ENCODE measurements at places on chromosomes 6 and 20.

DNA sequence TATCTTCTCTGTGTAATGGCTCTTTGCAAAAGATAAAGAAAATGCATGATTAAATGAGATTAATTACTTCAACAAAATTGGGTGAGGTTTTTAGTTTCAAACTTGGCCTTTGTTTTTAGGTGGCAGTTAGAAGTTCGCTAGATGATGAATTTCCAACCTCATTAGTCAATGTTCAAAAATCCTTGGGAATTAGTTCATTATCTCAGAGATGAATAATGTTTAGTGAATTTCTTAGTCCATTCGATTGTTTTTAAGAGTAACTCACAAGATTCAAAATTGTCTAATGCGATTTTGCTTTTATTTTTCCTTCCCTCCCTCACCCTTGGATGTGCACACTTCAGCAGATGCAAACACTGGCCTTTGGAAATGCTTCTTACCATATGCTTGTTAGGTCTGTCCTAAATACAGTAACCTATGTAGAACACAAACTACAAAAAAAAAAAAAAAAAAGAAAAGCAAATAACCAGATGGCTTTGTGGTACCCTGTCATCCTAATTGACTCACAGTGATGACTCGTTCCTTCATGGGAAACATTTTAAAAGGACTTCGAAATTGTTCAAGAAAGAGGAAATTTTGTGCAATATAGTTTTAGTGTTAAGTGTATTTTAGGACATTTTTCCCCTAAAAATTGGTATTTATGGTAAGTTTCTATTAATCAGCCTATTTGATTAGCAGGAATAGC, 66.7 kb downstream of the FAM229B start:
- DNase-seq: no peak

DNA sequence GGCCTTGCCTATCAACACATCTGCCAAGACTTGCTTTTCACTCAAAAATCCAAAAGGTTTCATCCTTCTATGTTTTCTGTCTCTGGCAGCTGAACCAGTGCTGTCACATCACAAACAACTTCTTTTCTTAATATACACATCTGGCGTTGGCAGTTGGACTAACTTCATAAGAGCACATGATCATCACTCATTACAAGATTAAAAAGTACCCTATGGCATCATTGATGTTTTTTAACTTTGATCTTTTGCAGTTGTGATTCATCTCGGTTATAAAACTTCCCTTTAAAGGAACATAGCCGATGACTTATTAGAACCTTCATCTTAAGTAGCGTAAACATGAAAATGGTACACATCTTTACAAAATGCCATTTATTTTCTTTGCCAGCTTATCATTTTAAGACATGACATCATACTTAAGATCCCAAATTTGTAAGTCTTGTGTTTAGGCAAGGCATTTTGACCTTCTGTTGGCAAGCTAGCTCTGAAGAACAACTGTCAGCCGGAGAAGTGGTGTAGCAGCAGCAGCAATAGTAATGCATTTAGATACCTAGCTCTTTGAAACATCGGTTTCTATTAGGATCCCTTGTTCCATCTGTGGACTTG, 64.2 kb upstream of the SUPT3H start:
- no peak for DNase-seq

GRCh38 chr6:140264431-140264830, 890.0 kb upstream of the CITED2 start:
- DNase-seq: no peak

GRCh38 chr6:52575502-52575892, 1.4 kb downstream of the TRAM2 start:
- DNase-seq: no peak

- no peak for DNase-seq
These were observed 99.7 kb downstream of the TSHZ2 start for GRCh38 chr20:53071833-53072232.

GRCh38 chr6:108222064-108222463, 38.8 kb downstream of the SNX3 start:
- DNase-seq: no peak

DNA sequence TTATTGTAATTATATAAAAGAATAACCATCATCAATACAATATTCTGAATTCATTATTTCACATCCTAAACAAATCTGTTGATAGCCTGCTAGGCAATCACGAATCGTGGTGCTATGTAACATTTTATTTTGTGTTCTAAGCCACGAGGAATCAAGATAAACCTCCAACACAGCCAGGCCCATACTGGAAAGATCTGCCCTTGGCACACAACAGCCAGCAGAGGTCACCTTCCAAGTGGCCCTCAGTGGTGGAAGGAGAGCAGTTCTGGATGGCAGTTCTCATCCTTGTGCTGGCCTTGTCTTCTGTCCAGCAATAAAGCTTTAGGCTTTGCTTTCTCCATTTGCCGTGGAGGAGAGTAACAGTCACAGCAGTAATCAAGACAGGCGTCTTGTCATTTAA, 13.2 kb downstream of the ZNF831 start:
- no peak for DNase-seq

DNA sequence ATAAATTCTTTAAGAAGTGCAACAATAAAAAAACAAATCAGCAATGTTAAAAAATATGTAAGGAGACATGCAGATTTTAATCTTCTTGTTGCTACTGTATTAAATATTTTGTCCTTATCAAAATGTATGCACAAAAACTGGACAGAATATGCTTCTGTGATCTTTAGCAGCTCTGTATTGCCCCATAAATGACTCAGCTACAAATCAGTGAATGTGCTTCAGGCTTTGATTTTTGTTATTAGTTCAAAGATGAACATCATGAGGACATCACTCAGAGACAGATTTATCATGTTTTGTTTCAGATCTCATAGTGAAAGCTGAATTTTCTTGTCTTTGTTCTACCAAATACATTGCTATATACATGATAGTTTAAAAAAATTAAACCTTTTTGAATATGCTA, 312.4 kb downstream of the GRIK2 start:
- no peak for DNase-seq

DNA sequence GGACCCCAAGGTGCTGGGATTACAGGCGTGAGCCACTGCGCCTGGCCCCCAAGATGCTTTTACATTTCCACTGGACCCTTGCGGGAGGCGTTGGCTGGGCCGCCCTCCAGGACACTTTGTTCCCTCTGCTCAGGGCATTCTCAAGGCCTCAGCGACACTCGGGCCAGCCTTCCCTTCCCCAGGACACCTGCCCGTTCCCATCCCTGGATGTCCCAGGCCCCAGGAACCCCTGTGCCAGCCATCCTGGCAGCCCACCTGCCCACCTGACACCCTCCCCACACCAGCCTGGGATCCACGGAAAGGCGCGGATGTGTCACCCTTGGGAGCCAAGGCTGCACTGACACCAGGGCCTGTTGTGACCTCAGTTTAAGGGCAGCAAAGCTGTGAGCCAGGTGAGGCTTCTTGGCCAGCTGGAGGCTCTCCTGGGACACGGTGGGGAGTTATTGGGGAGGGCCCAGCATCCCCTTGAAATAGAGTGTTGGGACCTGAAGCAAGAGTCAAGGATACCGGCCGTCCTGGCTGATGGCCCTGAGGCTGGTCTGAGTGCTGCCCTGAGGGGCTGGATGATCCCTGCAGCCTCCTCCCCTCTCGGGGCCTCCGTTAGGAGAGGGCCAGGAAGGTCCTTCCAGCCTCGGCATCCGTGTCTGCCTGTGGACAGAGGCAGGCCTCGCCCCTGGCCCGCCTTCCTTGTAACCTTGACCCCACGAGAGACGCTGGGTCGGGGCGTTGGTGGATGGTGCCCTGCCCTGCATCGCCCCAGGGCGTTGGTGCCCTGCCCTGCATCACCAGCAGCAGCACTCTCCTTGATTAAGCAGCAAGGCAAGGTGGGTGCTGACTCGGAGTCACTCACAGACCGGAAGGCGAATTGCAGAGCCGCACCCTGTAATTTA, 84.2 kb upstream of the BHLHE23 start:
- no peak for DNase-seq

DNA sequence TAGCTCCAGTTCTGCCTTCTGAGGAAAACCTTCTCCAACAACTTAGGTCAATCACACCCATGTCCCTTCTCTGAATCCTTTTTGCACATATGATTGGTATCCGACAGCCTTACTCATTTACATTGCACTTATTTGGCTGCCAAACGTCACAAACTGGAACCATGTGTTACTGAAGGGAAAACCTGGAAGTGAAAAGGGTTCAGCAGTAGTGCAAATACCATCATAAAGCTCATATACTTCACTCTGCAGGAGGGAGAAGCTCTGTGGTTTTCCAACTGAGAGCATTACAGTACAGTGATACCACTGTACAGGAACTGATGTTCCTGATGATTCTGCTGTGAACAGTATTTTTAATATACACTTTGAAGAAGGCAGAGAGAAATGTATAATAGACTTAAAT, 87.8 kb downstream of the SLC16A10 start:
- no peak for DNase-seq

GRCh38 chr6:79874531-79875134, 72.7 kb downstream of the ELOVL4 start:
- DNase-seq: no peak

DNA sequence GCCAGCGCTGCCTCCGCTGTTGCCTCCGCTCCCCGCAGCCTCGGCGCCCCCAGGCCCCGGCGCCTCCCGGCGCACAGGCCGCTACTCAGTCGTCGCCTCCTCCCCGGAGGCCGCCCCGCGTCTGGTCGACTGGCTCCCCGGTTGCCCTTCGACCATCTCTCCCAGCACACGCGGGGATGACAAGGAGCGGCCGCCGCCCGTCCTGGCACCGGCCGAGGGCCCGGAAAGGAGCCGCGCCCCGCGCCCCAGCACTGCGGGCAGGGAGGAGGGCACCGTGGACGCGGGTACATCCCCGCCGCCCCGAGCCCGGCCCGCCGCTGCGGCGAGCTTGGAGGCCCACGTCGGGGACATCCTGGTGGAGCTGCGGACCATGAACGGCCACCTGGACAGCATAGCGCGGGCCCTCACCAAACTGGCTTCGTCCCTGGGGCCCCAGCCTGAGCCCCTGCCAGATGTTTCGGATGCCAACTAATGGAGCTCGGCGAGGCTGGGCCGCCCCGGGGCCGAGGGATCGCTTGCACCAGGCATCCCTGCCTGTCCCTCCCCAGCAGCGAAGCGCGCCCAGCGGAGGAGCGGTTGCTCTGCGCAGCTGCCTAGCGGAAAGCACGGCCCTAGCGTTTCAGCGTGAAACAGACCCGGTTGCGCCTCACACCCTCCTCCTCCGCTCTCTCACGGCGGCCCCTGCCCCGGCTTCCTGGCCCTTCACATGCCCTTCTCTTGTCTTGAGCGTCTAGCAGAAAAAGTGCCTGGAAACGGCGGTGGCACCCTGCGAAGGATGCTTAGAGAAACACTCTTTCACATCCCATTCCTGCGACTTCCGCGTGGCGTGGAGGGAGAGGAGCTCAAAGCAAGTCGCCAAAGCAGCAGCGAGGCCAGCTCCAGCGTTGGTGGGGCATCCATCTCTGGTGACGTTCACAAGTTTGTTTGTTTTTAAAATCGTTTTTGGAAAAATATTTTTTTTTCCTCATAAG, 285.8 kb upstream of the SUPT3H start:
- DNase-seq: peak; percentile 50

- peak; percentile 42 for DNase-seq
These were observed 80.8 kb downstream of the RCAN2 start for GRCh38 chr6:46410334-46410953.

- peak; percentile 85 for DNase-seq
These were observed 659 bp downstream of the TMX4 start for GRCh38 chr20:8018958-8019245.

DNA sequence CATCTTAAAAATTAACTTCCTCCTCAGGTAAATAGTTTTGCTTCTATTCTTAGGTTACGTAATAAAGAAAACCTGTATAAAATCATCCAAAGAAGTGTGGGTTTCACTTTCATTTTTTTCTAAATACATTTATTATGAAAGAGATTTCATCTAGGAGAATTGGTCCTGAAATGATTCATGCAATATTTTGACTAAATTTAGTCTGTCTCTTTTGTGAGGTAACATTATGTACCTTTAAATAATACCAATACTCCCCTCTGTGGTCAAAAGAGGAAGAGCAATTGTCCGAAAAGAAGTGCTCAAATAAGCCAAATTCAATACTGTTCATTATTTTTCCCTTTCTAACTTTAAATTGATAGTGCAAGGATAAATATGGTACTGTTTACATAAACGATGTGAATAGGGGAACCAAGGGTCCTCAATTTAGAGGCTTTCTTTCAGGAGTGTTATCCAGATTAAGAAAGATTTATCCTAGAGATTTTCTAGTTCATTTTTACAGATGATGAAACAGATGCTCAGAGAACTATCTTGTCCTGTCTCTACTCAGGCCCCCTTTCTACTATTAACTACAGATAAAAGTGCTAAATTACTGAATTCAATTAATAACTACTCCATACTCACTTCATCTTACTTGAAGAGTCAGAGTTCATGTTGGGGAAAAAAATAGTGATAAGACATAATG, 26.2 kb downstream of the CYP39A1 start:
- DNase-seq: no peak

DNA sequence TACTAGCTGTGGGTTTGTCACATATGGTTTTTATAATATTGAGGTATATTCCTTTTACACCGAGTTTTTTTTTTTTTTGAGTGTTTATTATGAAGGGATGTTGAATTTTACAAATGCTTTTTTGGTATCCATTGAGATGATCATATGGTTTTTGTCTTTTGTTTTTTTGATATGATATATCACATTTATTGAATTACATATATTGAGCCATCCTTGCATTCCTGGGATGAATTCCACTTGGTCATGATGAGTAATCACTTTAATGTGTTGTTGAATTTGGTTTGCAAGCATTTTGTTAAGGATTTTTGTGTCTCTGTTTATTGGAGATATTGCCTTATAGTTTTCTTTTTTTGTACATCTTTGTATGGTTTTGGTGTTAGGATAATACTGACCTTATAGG, 3.3 kb upstream of the ZNF337 start:
- DNase-seq: no peak

DNA sequence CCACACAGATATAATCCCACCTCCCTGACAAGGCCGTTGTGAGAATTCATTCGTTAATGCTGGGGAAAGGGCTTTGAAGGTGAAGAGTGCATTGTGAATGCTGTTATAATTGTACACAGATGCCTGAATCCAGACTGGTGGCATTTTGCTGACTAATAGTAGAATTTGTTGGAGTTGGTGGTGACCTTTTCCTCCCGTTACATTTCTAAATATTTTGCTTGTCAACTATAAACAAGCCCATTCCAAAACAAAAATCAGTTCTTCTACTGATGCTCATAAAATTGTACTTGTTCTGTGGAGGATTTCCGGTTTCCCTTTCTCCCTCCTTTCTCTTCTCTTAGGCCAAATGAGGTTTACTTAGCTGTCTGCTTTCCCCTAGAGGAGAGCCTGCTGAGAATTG, 253.1 kb upstream of the SUPT3H start:
- no peak for DNase-seq
